HFFc6 (cell line): ENCODE measurements at places on chromosomes 12 and 14.

- DNase-seq, result no peak
Observed at GRCh38 chr12:80935111-80935510, 2.6 kb downstream of the LIN7A start.

- DNase-seq, result no peak
Observed at GRCh38 chr12:230925-231671, 17.1 kb upstream of the SLC6A12 start.

DNA sequence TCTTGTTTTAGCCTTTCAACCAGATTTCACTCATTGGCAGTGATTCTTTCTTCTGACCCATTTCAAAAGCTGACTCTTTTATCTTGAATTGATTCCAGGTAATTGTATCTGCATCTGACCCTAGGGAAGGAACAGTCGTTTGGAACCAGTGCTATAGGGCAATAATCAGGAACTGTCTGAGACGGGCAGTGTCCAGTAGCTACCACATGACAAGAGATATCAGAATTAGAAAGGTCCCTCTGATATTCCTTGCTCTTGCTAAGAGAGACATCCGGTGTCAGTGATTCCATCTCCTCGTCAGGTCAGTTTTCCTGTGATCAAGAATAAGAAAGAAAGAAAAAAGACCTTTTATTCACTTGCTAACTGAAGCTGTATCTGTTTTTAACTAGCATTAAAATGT lies 47.8 kb upstream of the PDE3A start:
- DNase-seq, result no peak

GRCh38 chr12:67649261-67649569 lies 670 bp downstream of the DYRK2 start:
- no peak for DNase-seq

- DNase-seq, result no peak
Observed at GRCh38 chr14:51546603-51547258, 105.0 kb upstream of the FRMD6 start.
